Activated CD4-positive, alpha-beta T cell treated with anti-CD3 and anti-CD28 coated beads, Interleukin-2, amount 50 U/mL, for 16 hours (primary cell): ENCODE measurements at places on chromosomes 4 and X.

- no peak for DNase-seq
Observed at GRCh38 chr4:138871555-138871875, 144.1 kb upstream of the NOCT start.

GRCh38 chr4:4838051-4838935, 21.2 kb upstream of the MSX1 start:
- DNase-seq: no peak

- no peak for DNase-seq
Observed at GRCh38 chr4:166257891-166258290, 384.9 kb downstream of the TLL1 start.

DNA sequence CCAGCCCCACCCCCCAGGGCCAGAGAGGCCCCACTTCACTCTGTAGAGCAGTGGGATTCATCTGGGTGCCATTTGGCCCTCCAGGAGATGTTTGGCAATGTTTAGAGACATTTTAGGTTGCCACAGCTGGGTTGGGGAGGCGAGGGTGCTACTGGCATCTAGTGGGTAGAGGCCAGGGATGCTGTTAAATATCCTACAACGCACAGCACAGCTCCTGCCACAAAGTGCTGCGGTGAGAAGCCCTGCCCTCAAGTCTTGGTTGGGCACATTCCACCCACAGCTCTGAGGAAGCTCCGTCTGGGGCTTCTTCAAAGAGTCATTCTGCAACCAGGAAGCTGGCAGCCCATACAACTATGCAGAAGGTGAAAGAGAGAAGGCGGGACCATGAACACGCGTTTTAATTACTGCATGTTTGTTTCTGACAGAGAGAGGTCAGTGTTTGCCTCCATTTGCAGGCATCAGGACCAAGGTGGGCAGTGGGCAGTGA, 48.1 kb upstream of the FAM9C start:
- DNase-seq: peak; percentile 93

- no peak for DNase-seq
Observed at GRCh38 chr4:90537491-90537890, 410.3 kb downstream of the CCSER1 start.

DNA sequence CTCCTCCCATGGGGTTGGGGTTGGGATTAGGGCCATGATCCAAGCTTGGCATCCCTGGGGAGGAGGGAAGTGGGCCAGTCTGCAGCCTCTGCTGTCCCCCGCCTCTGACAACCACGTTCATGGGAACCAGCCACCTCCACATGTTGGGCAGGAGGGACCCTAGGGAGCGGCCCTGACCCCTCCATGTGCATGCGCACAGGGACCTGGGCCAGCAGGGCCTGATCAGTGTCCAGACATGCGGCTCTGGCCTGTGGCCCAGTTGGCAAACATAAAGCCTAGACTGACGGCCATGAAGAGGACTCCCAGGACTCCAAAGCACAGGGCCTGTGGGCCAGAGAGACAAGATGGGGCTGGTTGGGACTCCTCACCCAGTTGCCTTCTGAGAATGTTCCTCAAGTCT, 11.3 kb downstream of the SLC38A5 start:
- DNase-seq: no peak

DNA sequence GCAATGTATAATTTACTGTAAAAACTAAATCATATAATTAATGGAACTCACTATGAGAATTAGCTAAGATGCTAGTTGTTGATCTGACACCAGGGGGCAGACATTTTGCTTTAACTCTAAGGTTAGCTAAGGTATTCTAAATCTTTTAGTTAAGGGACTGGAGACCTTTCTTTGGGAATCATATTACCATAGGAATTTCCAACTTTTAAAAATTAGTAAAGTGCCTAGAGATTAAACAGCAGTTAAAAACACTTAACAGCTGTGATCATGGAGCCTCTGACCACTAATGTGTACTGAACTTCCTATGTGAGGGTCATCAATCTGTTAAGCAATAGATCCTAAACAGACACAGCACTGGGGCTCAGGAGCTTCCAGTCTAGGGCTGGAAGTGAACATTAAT, 226.6 kb downstream of the NSUN7 start:
- DNase-seq: peak; percentile 29

DNA sequence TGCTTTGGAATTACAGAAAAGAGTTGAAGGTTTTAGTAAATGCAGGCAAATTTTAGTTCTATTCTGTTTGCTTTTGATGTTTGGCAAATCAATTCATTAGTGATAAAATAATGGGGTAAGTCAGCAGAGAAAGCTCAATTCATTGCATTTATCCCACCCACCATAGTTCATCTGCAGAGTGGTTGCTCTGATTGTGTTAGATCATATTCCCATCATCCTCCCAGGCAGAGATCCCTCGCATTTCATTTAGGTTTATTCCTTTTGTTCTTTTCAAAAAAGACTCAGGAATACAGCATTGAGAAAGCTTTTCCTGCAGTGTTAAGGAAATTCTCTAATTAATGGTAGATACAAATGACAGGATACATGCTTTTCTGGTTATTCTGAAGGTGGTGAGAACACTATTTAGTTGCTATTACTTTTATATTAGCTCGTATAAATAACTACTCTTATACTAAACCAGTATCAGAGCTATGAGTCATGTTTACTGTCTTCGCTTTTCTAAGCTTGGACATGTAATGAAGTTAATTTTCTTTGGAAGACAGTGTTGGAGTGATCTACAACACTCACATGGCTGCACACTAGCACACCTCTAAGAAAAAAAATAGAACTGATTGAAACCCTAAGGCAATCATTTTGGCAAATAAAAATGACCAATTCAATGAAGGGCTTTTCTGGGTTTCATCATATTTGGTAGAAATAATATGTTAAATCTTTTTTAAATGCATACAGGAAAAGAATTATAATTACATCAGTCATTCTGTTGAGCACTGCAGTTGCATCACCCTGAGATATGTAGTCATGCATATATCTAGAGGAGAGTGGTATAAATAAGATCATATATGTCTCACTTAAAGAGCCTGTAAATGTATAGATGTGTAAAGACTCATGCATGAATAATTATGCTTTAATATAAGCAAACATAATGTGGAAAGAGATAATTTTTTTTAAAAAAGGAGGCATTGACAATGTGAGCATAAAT, 351.6 kb downstream of the PCDH7 start:
- DNase-seq: no peak

GRCh38 chrX:110966091-110966454, 129.9 kb upstream of the PAK3 start:
- DNase-seq: no peak
